Activated CD8-positive, alpha-beta memory T cell treated with anti-CD3 and anti-CD28 coated beads for 24 hours (primary cell): ENCODE measurements at places on chromosomes 12 and 14.

- DNase-seq: no peak
These were observed 42.9 kb upstream of the FAM222A start for GRCh38 chr12:109670731-109671130.

DNA sequence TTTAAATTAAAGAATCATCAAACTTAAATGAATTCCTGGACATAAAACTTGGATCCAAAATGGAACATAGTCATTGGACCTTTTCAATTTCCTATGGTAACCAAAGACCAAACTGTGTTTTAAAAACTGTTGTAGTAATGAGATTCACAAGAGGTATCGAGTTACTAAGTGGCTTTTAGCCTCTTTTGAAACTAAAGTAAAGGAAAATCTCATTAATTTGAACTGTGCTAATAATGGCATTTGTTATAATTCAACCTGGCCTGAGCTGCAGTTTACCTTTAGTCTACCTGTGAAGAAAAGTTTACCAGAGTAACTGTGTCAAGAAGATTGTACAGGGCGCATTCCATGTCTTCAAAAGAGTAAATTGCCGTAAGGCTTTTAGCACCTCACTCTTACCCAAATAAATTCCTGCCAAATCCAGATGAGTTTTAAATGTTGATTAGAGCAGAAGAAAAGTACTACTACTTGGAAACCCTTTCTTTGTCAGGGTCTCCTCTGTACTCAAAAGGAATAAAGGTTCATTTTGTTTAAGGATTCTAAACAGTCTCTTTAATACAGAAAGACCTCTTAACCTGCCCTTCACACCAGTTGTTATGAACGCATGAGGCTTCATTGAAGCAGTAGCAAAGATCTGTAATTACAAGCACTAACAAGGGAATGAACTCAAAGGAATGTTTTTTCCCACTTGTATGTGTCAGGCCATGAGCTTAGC lies 17.1 kb upstream of the MED13L start:
- DNase-seq: no peak

GRCh38 chr12:80086025-80086424 lies 13.3 kb upstream of the OTOGL start:
- no peak for DNase-seq

- no peak for DNase-seq
These were observed 885.3 kb upstream of the TMEM132C start for GRCh38 chr12:127381681-127382080.

DNA sequence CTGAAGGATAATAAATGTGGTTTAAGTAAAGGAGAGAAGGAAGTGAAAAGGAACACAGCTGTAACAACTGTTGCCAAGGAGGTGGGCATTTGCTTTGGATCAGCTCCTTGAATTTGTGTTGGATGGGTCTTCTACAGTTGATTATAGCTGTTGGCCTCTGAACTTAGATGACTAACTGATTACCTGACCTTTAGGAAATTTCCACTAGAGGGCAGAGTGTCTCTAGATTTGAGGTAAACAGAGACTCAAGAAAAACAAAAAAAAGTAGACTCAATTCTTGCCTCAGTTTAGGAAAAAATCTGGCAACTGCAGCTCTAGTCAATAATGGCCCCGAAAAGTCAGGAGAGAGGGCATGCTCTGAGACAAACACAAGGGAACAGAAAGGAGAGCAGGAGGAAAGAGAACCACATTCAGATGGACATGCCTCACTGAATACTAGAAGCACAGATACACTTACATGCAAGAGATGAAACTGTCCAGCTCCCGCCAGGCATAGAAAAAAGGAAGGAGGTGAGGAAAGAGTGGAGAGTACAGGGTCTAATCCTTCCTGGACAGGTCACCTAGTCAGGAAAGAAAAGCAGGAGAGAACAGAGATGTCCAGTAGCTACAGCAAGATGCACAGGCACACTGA lies 20.6 kb downstream of the COX14 start:
- DNase-seq: peak; percentile 53

DNA sequence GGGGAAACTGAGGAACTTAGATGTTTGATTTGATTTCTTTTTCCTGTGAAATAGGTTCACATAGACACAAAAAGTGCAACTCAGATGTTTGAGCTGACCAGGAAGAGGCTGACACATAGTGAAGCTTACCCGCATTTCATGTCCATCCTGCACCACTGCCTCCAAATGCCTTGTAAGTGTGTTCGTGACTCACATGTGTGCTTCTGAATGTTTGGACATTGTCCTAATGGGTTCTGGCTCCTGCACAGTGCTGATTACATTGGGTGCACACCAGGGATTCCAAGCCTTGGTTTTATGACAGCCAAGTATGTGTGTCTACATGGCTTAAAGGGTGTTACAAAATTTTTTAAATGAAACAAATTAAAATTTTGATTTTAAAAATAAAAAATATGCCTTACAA lies 137.4 kb downstream of the DAAM1 start:
- DNase-seq: no peak
